Posterior vena cava (tissue), 2 donors: ENCODE measurements at places on chromosomes 3 and 15. TPM values are rescaled to one million over a fixed set of nuclear protein-coding genes. Genes with fewer than 3 reads are reported as not detected.

The SEMA5B gene
- 1.3 TPM for total RNA-seq

- no peak for DNase-seq
Measured at GRCh38 chr3:126295407-126295939, 61.7 kb downstream of the KLF15 start.

- no peak for DNase-seq
Measured at GRCh38 chr3:9944271-9944670, 7.9 kb downstream of the PRRT3 start.

DNA sequence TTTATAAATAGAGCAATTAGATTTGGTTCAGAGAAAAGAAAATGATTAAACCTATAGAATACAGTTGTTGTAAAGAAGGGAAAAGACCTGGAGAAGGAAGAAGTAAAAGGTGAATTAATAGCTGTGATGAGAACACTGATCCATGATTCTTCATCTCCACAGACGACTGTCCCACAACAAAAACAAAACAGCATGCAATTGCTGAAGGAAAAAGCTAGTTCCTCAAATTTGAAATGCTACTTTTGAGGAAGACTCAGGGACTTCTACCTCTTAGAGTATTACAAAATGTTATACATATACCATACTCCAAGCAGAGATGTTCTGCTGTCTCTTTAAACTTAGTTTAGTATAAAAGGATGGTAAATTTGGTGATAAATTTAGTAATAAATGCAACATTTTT lies 21.5 kb downstream of the ALCAM start:
- DNase-seq = no peak

DNA sequence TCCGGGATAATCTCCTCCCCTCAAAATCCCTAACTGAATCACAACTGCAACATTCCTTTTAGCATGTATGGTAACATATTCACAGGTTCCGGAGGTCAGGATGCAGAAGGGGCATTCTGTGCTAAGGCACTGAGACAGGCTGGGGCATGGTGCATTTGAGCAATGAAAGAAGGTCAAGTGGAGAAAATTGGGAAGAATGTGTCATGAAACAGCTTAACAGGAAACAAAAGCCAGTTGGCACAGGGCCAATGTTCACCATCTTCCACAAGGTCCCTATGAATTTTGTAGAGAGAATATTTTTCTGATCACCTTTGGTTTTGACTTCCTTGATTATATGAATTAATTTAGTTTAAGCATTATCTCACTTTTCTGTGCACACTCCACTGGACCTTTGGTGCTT lies 587.7 kb upstream of the NR2F2 start:
- DNase-seq = no peak

GRCh38 chr3:49058011-49058410 lies 28.8 kb upstream of the IMPDH2 start:
- DNase-seq = no peak

GRCh38 chr3:101780661-101781060 lies 1.6 kb downstream of the NXPE3 start:
- DNase-seq = no peak

The ZWILCH gene
- total RNA-seq = 6.4 TPM

The ANKRD63 gene
- total RNA-seq = not detected

The SLC6A1 gene
- 1.2 TPM for total RNA-seq

- no peak for DNase-seq
Measured at GRCh38 chr3:141649871-141650270, 88.2 kb upstream of the RNF7 start.

The IL1RAP gene
- total RNA-seq = 17.2 TPM

DNA sequence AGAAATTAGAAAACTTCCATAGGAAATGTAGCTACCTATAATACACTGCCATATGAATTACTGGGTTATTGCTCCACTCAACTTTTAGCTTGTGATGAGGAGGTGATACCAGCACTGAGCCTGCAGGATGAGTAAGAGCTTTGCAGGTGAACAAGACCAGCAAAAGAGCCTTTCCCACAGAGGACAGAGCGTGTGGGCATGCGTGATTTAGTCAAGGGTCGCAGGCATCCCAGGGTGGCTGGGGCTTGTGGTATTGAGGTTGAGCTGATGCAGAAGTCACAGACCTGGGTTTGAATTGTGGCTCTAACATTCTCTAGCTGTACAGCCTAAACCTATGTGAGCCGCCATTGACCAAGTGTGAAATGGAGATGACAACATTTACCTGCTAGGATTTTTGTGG lies 5.6 kb downstream of the NRROS start:
- DNase-seq = no peak

DNA sequence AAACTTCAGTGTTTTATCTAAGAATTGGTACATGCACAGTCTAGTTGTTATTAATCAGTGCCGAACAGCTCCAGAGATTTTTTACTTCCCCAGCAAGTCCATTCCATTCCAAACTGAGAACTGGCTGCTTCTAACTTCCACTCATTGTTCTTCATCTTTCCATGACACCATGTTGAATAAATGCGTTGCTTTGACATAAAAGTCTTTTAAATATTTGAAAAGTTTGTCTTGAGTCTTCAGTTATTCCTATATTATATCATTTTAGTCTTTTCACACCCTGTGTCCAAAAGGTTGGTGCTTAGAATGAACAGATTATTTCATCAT lies 65.4 kb downstream of the CMSS1 start:
- DNase-seq = no peak

- no peak for DNase-seq
Measured at GRCh38 chr3:124526601-124527000, 203.7 kb upstream of the UMPS start.

DNA sequence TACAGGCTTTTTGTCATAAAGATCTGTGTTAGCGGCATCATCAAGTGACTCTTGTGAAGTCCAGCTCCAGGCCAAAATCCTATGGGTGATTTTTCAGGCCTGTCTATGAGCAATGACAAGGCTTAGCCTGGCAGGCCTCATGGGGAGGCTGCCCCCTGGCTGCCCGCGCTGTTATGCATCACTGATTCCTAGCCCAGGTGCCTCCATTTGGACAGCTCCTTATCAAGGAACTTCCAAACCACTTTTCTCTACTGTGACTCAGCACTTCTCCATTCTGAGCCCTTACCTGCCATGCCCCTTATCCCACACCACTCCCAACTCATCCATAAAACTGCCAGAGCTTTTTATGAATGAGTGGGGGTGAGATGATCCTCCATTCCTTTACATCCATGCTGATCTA lies 91.5 kb upstream of the C3orf80 start:
- DNase-seq = no peak

- no peak for DNase-seq
Measured at GRCh38 chr3:108124337-108125152, 33.7 kb upstream of the CD47 start.

The NOX5 gene
- total RNA-seq = 0.10 TPM

DNA sequence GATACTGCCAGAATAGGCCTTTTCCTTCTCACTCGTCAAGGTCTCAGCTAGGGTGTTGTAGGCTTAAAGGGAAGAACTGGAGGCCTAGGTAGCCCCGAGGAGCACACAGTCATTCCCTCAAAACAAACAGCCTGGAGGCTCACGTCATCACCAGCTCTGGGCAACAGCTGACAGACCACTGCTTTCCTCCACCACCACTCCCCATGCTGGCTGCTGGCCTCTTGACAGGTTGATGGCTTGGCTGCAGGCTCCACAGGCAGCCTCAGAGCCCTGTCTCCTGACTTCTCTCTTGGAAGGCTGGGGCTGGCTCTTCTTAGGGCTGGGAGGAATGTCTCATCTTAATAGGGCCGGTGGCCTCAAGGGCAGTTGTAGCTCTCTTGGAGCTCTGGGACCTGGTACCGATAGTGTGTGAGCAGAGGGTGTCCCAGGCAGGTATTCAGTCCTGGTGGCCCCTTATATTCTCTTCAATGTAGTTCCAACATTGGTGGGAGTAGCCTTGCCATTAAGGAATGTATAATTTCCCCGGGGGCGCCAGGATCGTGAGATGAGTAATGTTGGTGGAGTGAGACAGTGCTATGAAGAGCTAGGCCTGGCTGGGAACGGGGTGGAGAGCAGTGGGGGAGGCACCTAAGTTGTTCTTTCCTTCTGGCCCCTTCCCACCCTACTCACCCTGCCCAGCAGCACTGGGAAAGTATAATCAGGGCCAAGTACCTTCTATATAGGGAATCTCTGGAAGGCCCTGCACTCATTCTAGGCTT lies 6.1 kb upstream of the AP2M1 start:
- DNase-seq = no peak

GRCh38 chr3:188178293-188178936 lies 24.5 kb downstream of the LPP start:
- no peak for DNase-seq

The ULK3 gene
- 21.8 TPM for total RNA-seq

- DNase-seq = no peak
Measured at GRCh38 chr3:188264226-188265207, 110.6 kb downstream of the LPP start.

The ANKUB1 gene
- not detected for total RNA-seq

The REC114 gene
- total RNA-seq = not detected

GRCh38 chr15:87118435-87118834 lies 1038.8 kb downstream of the AGBL1 start:
- DNase-seq = no peak

- DNase-seq = no peak
Measured at GRCh38 chr3:98786364-98787006, 23.3 kb downstream of the ST3GAL6 start.

GRCh38 chr15:75842722-75843677 lies at the start of gene UBE2Q2:
UBE2Q2 (plus strand) TSS chr15:75843447; CDS start chr15:75843667, 220 bp downstream.
- peak; percentile 93 for DNase-seq

DNA sequence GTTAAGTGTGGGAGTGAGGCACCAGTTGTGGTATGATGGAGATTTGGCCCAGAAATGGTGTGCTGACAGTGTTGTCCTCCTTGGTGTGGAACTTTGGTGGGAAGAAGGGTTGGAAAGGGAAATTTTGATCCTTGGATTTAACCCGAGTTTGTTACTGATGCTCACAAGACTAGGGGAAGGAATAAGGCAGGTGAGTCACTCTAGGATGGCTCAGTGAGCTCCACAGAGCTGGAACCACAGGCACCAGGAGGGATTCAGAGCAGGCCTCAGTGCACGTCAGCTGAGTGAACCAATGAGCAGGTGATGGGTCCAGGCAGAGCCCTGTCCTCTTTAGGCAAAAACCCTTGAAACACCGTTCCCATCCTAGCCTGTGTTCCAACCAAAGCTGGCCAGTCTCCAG lies 11.4 kb downstream of the CHRD start:
- peak; percentile 35 for DNase-seq

- DNase-seq = no peak
Measured at GRCh38 chr3:14471690-14472089, 68.5 kb downstream of the GRIP2 start.

- DNase-seq = no peak
Measured at GRCh38 chr3:185424435-185424834, 61.5 kb downstream of the MAP3K13 start.

DNA sequence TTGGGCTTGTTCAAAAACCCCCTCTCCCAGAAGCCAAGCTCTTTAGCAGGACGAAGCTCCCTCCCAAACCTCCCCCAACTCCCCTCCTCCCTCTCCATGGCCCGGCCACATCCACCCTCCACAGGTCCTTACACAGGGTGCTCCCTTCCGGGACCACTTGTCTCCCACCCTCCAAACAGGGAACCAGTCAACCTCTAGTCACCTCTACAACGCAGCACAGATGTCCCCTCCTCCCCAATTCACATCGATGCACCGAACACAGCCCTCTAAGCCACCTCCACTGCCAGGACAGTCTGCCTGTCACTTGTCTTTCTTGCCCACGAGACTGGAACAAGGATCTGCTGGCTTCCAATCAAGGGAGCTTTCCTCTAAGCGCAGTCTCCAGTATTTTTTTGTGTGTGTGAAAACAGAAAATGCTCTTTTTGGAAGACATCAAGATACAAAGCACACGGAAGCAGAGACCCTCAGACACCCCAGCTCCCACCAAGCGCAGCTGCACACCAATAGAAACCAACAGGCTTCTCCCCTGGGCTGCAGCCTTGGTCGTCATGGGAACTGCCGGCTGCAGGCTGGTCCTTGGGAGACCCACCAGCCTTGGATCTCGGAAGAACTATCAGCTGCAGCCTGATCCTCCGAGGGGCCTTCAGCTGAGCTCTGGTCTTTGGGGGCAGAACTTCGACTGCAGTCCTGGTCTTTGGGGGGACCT lies 26.5 kb downstream of the IQSEC1 start:
- DNase-seq = no peak

GRCh38 chr3:174342171-174342570 lies 517.0 kb upstream of the NAALADL2 start:
- no peak for DNase-seq

The RTP1 gene
- not detected for total RNA-seq
